ENCODE measurements at places on chromosomes 12 and 14.

GRCh38 chr12:71954083-71954778, 15.6 kb downstream of the TPH2 start:
- DNase-seq: no peak

DNA sequence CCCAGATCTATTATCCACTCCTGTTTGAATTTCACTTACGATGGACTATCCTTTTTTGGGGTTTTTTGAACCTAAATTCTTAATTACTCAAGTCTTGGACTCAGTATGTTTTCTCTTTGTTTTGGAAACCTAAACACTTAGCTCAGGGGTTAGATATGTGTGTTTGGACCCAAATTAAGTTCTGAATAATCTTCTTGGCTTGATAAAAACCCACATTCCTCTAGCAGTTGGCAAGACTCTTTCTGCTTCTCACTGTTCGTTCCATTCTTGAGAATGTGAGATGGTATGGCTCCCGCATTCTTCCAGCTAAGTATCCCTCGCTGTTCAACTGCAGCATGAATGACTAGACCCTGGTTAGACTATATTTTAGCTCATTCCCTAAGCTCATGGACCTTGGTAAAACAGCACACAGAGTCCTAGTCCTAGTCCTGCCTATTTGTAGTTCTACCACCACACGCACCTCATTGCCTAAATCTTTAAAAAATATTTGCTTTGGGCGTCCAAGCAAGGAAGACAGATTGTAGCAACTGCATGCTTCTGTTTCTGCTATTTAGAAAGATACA, 860.0 kb downstream of the RPS29 start:
- no peak for DNase-seq

- no peak for DNase-seq
Measured at GRCh38 chr12:92718483-92718990, 15.7 kb downstream of the PLEKHG7 start.

DNA sequence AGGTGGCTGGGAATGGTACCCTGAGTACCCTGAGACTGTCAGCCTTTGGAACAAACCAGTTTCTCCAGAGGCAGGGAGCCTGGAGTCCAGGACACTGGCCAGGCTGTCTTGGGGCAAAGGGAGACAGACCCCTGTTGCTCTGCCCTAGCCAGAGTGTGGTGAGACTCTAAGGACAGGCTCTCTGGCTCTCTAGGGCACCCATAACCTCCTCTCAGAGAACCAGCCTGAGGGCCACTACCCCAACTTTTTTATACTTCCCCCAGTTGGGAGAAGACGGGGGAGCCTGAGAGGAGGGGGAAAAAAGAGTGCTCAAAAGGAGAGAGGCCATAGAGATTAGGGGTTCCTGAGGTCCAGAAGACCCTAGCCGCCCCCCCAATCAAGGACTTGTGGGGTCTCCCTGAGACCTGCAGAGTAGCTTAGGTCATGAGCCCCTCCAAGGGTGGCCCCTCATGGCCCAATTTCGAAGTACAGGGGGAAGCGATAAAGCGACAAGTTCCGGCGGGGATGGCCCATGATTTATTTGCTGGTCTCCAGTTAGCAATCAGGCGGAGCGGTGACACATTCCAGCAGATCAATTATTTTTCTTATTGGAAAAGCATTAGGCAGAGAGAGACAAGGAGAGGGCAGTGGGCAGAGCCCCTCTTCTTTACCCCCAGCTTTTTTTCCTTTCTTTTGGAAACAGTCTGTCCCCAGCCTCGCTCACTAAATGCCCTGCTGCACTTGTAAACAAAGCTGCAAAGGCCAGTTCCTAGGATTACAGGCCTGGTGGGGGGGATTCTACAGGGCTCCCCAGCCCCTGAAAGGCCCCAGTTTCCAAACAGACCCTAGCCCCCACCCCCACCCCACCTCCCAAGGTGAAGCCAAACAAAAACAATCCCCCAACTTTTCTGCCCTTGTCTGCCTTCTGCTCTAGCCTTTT, 1.5 kb downstream of the HOXC8 start:
- no peak for DNase-seq

- DNase-seq: no peak
Measured at GRCh38 chr12:57260366-57260765, 9.4 kb upstream of the STAC3 start.

- DNase-seq: no peak
Measured at GRCh38 chr14:99951085-99951484, 114.1 kb upstream of the EVL start.

DNA sequence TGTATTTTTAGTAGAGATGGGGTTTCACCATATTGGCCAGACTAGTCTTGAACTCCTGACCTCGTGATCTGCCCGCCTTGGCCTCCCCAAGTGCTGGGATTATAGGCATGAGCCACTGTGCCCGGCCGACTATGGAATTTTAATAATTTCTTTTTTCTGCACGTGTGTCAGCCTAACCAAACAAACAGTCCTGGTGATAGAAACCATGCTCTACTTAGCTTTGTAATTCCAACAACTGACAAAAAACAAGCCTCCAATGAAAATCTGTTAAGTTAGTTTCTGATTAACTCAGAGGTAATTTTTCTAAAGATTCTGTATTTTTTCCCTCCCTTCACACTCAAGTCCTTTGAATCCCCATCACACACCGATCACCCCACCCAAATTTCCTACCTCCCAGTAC, 15.3 kb downstream of the COQ10A start:
- DNase-seq: no peak
